ENCODE measurements at places on chromosomes 2 and 18. TPM values are rescaled to one million over a fixed set of nuclear protein-coding genes. Genes with fewer than 3 reads are reported as not detected.
A peak's percentile ranks its signal among the peaks of the same experiment; 100 is the strongest.

GRCh38 chr2:16755442-16755841, 89.8 kb upstream of the CYRIA start:
- H3K27me3 ChIP-seq: no peaks in the 10 kb centered on the region
- H3K4me1 ChIP-seq: no peaks in the 10 kb centered on the region
- H3K27ac ChIP-seq: no peak overlapping the region

The SCG2 gene
- polyA plus RNA-seq: 0.08 TPM

DNA sequence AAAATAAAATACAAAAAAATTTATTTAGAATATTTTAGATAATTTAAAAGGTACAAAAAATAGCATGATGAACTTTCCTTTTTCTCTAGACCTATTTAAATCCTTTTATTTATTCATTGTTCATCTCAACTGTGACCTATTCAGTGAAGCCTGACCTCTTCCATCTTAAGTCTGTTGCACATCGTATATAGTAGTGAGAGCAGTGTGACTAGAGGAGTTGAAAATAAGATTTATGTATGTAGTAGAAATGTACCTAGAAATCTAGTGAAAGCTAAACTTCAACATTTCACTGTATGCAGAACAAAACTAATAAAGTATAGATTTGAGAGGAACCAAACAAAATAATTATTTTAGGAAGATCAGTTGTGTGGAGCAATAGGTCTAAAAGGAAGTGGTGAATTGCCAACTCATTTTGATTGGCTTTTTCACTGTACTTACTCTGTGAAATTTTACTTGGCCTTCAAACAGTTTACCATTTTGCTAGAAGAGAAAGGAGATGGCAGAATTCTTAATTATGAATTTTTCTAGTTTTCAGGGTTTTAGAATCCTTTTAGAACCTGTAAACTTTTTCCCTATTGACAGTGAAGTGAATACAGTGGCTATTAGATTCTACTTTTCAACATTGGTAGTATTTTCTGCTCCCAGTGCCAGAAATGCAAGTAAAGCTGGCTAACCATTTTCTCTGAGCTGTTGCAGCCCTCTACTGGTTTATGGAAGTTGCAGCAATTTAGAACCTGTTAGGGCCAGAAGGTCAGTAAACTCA, 11.0 kb downstream of the ANKRD12 start:
- no peaks in the 10 kb centered on the region for H3K27me3 ChIP-seq
- no peak for DNase-seq
- no peaks in the 10 kb centered on the region for H3K36me3 ChIP-seq
- H3K4me3 ChIP-seq: no peak overlapping the region
- peak overlapping the region; percentile 42 for H3K27ac ChIP-seq

GRCh38 chr18:3624546-3624934, 174.6 kb downstream of the TGIF1 start:
- peak overlapping the region; percentile 51 for H3K4me3 ChIP-seq
- H3K36me3 ChIP-seq: no peaks in the 10 kb centered on the region
- H3K27me3 ChIP-seq: no peaks in the 10 kb centered on the region
- DNase-seq: no peak

The TCF4 gene
- polyA plus RNA-seq: 13.2 TPM

DNA sequence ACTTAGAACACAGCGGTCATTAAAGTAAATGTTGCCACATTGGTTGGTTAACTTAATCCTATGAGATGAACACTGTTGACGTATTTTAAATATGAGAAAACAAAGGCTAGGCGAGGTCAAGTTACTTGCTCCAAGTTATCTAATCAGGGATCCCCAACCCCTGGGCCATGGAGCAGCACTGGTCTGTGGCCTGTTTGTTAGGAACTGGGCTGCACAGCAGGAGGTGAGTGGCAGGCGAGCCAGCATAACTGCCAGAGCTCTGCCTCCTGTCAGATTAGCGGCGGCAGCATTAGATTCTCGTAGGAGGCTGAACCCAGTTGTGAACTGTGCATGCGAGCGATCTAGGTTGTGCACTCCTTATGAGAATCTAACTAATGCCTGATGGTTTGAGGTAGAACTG, 878.9 kb downstream of the CPS1 start:
- no peak for DNase-seq
- H3K36me3 ChIP-seq: no peaks in the 10 kb centered on the region
- H3K27ac ChIP-seq: no peak overlapping the region
- no peaks in the 10 kb centered on the region for H3K27me3 ChIP-seq

The DPP4 gene
- 1.3 TPM for polyA plus RNA-seq

Data from keratinocyte (primary cell).